SHP77 (cell line): ENCODE measurements at places on chromosomes 5 and 9.
A peak's percentile ranks its signal among the peaks of the same experiment; 100 is the strongest.

- DNase-seq, result no peak
These were observed 60.4 kb downstream of the HMCN2 start for GRCh38 chr9:130325921-130326320.

GRCh38 chr5:83433891-83434290 is 37.7 kb upstream of the VCAN start:
- DNase-seq, result no peak

- DNase-seq, result no peak
These were observed 3.3 kb upstream of the IRX1 start for GRCh38 chr5:3592298-3592697.

DNA sequence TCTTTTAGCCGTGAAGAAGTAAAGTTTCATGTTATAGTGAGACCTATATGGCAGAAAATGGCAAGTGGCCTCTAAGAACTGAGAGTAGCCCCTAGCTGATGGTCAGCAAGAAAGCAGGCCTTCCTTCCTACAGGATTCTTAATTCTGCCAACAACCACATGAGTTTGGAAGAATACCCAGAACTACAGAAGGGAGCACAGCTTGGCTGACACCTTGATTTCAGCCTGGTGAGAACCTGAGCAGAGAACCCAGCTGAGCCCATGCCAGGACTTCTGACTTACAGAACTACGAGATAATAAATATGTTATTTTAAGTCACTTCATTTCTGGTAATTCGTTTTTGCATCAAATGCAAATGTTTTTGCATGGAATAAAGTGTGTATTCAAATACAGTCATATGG is 5.9 kb upstream of the FBXL17 start:
- no peak for DNase-seq

DNA sequence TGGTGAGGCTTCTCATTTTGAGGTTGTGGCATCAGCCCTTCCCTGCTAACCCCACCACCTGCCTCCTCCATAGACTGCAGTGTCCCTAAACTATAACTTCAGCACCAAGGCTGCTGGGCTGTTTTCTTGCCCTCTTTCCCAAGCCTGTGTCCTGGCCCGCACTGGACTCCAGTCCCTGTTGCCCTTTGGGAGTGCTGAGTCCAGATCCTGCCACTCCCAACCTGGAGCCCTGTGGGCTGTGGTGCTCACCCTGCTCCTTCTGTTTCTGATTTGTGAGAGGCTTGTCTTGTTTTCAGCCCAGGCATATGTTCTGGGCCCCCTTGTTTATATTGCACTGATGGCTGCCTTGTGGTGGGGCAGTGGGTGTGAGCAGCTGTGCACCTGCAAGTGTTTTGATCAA is 39.7 kb upstream of the RNU6ATAC start:
- no peak for DNase-seq

DNA sequence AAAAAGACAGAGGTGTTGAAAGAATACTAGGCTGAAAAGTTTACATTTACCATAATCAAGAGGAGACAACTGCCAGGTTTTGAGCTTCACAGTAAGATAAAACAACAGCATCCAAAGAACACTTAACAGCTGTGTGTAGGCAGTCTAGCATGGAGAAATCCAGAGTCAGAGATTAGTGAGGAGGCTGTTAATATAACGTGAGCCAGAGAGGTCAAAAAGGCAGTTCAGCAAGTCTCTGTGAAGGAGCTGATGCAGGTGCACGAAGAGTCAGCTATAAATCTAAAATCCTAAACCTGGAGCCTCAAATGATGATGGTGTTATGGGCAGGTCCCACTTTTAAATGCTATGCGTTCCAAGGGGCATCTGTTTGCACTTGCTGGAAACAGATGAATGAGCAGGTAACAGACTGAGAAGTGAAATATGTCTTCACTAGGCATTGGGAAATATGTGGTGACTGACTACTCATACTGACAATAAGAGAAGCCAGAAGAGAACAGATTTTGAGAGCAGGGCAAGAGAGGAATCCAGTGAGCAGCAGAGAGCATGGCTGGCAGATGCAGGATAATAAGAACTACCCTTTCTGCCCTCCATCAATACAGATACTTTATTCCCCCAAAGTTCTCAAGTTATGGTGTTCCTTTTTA is 8.7 kb downstream of the APTX start:
- DNase-seq, result no peak

GRCh38 chr5:120817044-120817985 is 353.2 kb downstream of the PRR16 start:
- no peak for DNase-seq

DNA sequence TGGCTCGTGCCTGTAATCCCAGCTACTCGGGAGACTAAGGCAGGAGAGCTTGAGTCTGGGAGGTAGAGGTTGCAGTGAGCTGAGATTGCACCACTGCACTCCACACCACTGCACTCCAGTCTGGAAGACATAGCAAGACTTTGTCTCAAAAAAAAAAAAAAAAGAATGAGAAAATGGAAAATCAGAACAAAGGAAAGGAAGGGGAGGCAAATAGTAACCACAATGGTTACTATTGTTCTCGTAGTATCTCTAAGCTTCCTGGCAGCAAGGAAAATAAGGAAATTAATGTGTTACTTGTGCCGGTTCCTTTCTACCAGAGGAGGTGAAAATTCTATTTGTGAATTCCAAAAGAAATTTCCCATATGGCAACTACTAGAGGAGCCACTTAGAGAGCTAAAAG is 48.5 kb upstream of the BNC2 start:
- DNase-seq, result no peak

DNA sequence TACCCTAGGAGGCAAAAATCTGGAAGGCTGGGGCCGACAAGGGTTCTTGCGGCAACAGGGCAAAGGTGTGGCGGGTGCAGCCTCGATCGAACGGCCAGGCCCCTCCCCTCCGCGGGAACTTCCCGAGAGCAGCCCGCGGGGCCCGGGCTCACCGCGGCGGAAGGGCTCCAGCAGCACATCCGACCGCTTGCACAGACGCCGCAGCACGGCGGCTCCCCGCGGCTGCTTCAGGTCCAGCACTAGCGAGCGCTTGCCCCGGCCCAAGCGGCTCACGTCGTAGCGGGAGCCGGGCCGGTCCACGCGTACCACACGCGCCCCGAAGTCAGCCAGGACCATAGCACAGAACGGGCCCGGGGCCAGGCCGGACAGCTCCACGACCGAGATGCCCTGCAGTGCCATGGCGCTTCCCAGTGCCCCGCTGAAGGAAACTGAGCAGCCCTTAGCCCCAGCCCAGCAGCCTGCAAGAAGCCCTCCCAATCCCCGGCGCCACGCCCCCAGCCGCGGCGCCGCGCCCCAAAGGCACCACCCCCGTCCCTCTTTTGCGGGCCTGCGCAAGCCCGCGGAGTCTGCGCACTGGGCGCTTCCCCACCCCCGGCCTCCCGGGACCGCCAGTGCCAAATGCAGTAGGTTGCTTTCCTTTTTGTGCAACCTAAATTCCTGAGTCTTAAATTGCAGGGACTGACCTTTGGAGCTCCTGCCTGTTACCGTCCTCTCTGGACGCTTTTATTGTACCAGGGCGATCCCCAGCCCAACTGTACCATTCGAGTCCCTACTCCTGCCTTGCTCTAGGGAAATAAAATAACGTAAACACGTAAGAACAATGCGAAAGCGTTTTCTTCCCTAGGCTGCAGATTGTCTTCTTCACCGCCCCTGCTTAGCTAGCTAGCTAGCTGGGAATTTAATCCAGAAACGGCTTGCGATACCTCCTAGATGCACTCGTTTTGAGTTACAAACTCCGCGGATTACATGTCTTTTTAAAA is at the start of gene AMACR:
Gene AMACR, minus strand, starts transcription at position 430 of the 980 bp plus-strand sequence. Its CDS starts 31 bp downstream, at position 399.
- DNase-seq, result peak; percentile 99

- no peak for DNase-seq
These were observed 25.3 kb downstream of the DAP start for GRCh38 chr5:10735569-10736276.

DNA sequence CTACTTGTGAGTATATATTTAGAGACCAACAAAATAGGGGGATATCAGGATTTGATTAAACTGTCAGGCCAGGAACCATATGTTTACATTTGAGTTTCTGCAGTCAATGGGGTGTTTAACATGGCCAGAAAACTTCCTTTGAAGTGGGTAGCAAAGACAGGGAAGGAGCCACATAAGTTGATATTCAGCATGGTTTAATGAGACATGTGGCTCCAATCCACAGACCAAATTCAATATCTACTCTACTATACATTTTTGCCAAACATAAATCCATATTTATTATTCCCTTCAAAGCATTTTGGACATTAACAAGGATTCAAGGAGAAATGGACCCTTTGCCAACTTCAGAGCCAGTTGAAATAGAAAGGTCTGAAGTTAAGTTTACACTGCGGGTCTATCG is 99.8 kb downstream of the TAF11L14 start:
- no peak for DNase-seq

- DNase-seq, result no peak
These were observed 11.1 kb downstream of the LURAP1L start for GRCh38 chr9:12785941-12786340.

GRCh38 chr9:34252670-34253459 is 74.0 kb downstream of the UBAP1 start:
- DNase-seq, result peak; percentile 11

DNA sequence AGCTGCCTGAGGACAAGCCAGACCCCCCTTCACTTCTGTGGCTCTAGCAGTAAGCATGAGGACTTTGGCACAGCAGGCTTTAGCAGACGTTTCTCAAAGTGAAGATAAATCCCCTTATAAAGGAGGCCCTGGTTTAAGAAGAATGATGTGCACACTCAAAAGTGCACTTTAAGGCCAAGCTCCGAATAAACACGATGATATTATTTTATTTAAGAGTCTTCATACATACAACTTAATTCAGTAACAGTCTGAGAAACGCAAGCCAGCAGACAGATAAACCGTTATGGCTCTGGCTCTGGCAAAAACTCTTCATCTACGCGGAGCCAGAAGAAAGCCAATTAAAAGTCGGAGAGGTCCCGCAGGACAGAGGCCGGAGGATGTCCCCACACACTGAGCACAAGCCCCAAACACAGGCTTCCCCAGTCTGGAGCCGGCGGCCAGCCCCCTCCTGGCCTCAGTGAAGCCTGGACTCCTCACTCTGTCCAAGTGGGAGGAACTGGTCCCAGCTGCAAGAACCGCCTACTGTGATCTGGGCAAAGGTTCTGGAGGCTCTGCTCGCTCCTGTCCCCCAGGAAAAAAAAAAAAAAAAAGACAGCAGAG is 44.6 kb downstream of the ADAMTS2 start:
- DNase-seq, result no peak

GRCh38 chr9:85199866-85200495 is 530.5 kb downstream of the NTRK2 start:
- no peak for DNase-seq

DNA sequence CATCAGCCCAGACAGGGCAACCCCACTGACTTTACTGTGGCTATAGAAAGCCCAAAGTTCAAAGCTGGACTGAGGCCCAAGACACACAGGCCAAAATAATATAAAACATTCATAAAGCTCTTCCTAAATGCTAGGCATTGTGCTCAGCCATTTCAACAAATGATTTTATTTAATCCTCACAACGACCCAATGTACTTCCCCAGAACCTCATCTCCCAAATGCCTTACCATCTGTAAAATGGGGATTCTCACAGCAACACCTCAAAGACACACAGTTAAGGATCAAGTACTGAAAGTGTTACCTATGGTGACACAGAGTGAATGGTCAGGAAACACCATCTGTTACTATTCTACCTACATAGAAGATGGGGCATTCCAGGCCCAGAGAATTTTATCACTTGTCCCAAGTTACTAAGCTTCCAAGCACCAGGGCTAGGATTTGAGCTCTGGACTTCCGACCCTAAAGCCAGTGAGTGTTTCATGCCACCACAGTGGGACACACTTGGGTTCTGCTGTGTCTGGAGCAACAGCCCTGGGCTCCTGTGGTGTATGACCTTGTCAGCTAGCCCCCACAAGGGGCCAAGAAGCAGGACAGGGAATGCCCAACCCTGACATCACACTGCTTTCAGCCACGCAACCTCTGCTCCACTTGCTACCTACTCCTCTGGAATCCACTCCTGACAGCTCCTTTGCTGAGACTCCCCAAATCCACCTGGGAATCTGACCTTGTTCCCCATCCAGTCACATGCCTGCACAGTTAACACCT is 15.1 kb downstream of the SHB start:
- DNase-seq, result no peak

- no peak for DNase-seq
These were observed 59.1 kb downstream of the CHSY3 start for GRCh38 chr5:129963359-129963758.

DNA sequence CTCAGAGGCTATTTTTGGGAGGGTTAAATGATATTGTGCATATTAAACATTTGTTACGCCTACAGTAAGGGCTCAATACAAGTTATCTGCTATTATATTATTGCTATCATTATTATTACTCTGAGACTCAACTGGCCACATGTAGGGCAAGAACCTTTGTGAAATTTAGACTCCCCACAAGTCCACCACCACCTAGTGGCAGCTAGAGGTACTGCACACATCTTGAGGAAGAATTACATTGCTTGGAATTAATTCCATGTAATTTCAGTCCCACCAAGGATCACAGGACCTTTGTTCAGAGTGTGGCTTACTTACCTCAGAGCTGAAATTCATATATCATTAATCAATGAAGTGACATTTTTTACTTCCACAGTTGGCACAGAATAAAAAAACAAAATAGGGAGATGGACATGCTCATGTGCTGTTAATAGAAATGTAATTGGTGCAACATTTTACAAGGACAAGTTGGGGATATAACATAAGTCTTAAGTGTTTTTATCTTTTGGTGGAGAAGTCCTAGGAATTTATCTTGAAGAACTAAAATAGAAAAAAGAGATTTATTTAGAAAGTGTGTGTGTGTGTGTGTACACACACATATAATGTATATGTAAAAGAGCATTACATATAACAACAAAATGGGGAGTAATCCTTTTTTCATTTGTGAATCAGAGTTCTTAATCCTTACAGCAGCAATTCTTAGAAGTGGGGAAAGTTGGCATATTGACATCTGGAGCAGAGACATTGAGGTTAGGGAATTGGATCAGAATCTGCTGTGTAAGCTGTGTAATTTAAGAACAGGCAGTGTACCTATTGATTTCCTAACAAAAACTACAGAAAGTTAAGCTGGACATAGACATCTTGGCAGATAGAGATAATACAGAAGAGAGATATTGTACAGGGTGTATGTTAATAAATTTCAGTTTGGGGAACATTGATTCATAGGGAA is 11.2 kb downstream of the MSANTD3 start:
- DNase-seq, result peak; percentile 46

DNA sequence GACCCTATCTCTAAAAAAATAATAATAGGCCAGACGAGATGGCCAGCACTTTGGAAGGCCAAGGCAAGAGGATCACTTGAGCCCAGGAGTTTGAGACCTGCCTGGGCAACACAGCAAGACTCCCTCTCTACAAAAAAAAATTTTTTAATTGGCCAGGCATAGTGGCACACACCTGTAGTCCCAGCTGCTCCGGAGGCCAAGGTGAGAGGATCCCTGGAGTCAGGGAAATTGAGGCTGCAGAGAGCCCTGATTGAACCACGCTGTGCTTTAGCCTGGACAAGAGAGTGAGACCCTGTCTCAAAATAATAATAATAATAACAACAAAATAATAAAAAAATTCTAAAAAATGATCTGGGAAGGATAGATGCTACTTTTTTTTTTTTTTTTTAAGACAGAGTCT is 1.1 kb upstream of the DYNC2I2 start:
- DNase-seq, result no peak

DNA sequence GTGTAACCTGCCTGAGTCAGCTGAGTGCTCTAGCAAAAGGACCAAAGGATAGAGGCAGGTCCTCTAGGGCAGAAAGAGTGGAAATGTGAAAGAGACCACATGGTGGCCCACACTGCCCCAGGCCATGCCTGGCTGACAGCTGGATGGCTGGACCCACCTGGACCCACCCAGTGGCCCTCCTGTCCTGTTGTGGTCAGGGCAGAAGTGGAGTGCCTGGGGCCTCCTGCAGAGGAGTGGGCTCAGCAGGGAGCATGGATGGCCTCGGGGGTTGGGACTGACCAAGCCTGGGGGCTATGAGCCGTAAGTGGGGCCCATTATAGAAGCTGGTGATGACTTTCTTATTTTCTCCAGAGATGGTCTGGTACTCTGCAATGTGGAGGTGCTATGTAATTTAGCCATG is 55.7 kb upstream of the FAM120AOS start:
- no peak for DNase-seq
